ENCODE measurements at places on chromosomes 12 and 14.

- DNase-seq = no peak
Measured at GRCh38 chr12:3820122-3820521, 53.1 kb downstream of the PARP11 start.

- DNase-seq = no peak
Measured at GRCh38 chr12:65123435-65124063, 2.4 kb upstream of the WIF1 start.

DNA sequence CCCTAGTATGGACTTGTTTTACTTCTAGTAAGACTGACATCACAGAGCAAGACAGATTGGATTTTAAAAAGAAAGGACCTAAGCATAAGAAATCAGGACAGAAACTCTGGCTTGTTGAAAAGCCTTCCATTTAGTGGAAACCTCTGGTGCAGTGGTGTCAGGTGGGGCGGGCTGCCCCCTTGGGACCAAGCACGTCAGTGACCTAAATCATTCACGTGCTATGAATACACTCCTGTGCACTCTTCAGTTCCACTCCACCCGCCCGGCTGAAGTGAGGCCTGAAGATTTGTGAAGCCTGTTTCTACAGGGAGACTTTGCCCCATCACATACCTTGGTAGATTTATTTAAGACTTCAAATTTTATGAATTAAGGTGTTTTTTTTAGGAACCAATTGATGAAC, 58.2 kb upstream of the STRN3 start:
- no peak for DNase-seq

DNA sequence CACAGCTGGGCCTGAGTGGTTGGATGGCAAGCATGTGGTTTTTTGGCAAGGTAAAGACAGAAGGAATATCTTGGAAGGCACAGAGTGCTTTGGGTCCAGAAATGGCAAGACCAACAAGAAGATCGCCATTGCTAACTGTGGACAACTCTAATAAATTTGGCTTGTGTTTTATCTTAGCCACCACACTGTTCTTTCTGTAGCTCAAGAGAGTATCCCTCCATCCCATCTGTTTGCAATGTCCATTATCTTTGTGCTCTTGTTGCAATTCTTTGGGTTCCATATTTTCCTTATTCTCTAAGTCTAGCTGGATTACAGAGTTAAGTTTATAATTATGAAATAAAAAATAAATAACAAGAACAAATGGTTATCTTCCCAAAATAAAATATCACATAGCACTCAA, 6.7 kb upstream of the DAAM1 start:
- DNase-seq = no peak

- DNase-seq = no peak
Measured at GRCh38 chr12:83318386-83319098, 631.8 kb downstream of the TMTC2 start.
